Peyer's patch (tissue), 4 donors: ENCODE measurements at places on chromosomes 11 and 22. TPM values are rescaled to one million over a fixed set of nuclear protein-coding genes. Genes with fewer than 3 reads are reported as not detected.

- no peak overlapping the region for H3K4me3 ChIP-seq
- no peak for DNase-seq
- no peaks in the 10 kb centered on the region for H3K36me3 ChIP-seq
- H3K27me3 ChIP-seq = no peaks in the 10 kb centered on the region
Measured at GRCh38 chr11:116459185-116460045, 313.4 kb downstream of the BUD13 start.

DNA sequence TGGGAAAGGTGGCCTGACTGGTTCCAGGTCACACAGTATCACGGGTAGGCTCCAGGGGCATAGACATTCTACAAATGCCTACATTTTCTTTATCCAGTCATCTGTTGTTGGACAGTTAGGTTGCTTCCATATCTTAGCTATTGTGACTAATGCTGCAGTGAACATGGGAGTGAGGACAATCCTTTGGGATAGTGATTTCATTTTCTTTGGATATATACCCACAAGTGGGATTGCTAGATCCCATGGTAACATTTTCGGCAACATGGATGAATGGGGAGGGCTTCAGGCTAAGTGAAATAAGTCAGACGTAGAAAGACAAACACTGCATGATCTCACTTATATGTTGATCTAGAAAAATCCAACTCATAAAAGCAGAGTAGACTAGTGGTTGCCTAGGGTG, 744.3 kb downstream of the NTM start:
- no peaks in the 10 kb centered on the region for H3K36me3 ChIP-seq
- no peaks in the 10 kb centered on the region for H3K4me1 ChIP-seq

GRCh38 chr11:74321487-74322188, 10.2 kb upstream of the P4HA3 start:
- H3K27ac ChIP-seq = no peak overlapping the region
- H3K27me3 ChIP-seq = no peaks in the 10 kb centered on the region
- H3K4me1 ChIP-seq = no peaks in the 10 kb centered on the region
- DNase-seq = no peak

- peaks cover 7% of the 10 kb centered on the region for H3K4me1 ChIP-seq
- no peaks in the 10 kb centered on the region for H3K27me3 ChIP-seq
- no peak overlapping the region for H3K27ac ChIP-seq
- no peaks in the 10 kb centered on the region for H3K36me3 ChIP-seq
Measured at GRCh38 chr22:42340829-42341383, 70.5 kb upstream of the TCF20 start.

DNA sequence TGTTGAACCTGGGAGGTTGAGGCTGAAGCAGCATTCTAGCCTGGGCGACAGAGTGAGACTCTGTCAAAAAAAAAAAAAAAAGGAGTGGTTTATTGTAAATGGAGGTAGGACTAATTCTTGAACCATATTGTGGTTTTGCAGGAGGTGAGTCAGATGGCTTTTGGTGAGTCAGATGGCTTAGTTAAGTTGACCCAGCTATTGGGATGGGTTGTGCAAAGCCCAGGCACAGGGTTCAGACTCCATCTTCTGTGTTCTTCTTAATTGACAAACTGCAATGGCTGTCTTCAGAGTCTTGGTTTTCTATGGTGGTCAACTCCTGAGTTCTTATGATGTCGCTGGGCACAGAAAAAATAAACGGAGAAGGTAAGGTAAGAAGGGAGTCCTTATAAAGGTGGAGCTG, 182.7 kb downstream of the ADAMTS15 start:
- H3K36me3 ChIP-seq = no peaks in the 10 kb centered on the region
- no peaks in the 10 kb centered on the region for H3K27me3 ChIP-seq
- H3K4me1 ChIP-seq = no peaks in the 10 kb centered on the region
- DNase-seq = no peak
- no peak overlapping the region for H3K27ac ChIP-seq
- no peak overlapping the region for H3K4me3 ChIP-seq

- H3K4me1 ChIP-seq = no peaks in the 10 kb centered on the region
- H3K27ac ChIP-seq = no peak overlapping the region
- no peak for DNase-seq
- no peak overlapping the region for H3K4me3 ChIP-seq
Measured at GRCh38 chr11:84558085-84558905, 1068.8 kb downstream of the DLG2 start.

DNA sequence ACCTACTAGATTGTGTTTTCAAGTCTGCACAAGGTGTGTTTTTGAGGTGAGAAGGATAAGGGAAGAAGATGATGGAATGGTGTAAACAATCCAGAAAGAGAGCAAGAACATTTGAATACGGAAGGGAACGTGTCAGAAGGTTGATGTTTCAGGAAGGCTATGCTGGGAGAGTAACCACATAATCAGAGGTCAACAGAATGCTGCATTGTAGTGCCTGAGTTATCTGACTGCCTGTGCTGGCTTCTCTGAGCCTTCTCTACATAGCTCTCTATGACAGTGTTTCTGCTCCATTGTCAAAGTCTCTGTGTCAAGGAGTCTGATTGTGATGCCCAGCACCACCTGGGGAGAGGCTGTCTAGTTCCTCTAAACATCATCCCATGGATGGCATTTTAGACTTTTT, 74.1 kb downstream of the CYB5R2 start:
- DNase-seq = no peak
- no peak overlapping the region for H3K27ac ChIP-seq
- H3K27me3 ChIP-seq = no peaks in the 10 kb centered on the region
- peaks cover 3% of the 10 kb centered on the region for H3K4me1 ChIP-seq
- no peak overlapping the region for H3K4me3 ChIP-seq

The NUMA1 gene
- total RNA-seq = 418 TPM

The HTR3B gene
- 0.76 TPM for total RNA-seq

The FZD4 gene
- 11.6 TPM for total RNA-seq

DNA sequence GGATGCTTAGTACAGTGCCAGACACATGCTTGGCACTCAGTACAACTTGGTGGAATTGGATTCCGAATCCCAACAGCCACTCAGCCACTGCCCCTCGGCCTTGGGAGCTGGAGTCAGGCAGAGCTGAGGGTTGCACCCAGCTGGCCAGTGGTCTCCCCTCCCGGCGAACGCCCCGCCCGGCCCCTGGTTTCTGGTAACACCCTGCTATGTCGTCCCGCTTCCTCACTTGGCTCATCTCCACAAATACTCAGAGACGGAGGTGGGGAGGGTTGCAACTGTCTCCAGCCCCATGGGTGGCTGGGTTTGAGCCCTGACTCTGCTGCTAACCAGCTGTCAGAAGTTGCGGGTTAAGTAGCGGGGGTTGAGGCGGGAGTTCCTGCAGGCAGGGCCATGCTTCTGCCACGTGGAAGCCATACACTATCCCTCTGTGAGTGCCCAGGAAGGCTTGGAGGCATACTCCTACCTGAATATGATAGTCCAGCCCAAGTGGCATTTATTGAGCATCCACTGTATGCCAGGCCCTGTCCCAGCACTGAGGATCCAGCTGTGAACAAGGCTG, 67.1 kb downstream of the GRIK4 start:
- H3K27me3 ChIP-seq = no peaks in the 10 kb centered on the region
- no peak overlapping the region for H3K27ac ChIP-seq
- no peaks in the 10 kb centered on the region for H3K4me1 ChIP-seq
- H3K4me3 ChIP-seq = no peak overlapping the region
- H3K36me3 ChIP-seq = no peaks in the 10 kb centered on the region

The SCGB1D2 gene
- not detected for total RNA-seq

DNA sequence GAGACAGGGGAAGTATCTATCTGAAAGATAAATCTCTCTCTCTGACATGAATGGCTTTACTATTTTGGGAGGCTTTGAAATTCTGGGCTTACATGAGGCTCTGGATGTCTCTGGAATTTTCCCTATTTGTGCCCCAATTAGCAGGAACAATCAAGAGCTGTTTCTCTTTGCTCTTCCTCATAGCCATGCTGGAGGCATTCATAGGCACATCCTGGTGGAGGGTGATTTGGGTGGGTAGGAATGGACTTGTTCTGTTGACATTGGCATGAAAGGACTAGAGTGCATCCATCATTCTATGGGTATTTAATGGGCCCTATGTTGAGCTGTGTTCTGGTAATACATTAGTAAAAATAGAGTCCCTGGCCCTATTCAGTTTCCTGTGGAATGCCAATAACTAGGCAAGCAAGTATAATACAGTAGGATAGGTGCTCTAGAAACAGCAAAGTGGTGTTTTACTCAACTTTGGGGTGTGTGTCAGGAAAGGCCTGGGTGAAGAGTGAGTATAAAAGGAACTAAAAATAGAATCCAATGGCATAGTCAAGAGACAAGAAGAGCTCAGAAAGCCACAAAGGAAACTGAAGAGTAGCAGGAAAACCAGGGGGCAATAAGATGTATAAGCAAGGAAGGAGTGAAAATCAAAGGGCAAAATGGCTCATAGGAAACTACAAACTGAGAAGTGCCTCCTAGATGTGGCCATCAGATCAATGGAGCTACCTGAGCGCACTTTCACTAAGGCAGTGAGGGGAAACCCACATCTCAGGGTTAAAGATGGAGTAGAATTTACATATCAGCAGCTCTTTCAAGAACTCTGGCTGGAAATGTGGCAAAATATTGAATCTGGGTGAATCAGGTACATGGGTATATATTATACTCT, 45.0 kb downstream of the CWC15 start:
- H3K27me3 ChIP-seq = no peaks in the 10 kb centered on the region
- no peaks in the 10 kb centered on the region for H3K36me3 ChIP-seq
- no peak for DNase-seq
- H3K4me3 ChIP-seq = no peak overlapping the region
- H3K4me1 ChIP-seq = no peaks in the 10 kb centered on the region

GRCh38 chr22:32106930-32107329, 52.2 kb downstream of the C22orf42 start:
- no peaks in the 10 kb centered on the region for H3K4me1 ChIP-seq
- no peak overlapping the region for H3K27ac ChIP-seq
- H3K4me3 ChIP-seq = no peak overlapping the region
- no peaks in the 10 kb centered on the region for H3K27me3 ChIP-seq

- H3K36me3 ChIP-seq = no peaks in the 10 kb centered on the region
- no peaks in the 10 kb centered on the region for H3K27me3 ChIP-seq
- no peak overlapping the region for H3K27ac ChIP-seq
- H3K4me1 ChIP-seq = no peaks in the 10 kb centered on the region
- DNase-seq = no peak
- H3K4me3 ChIP-seq = no peak overlapping the region
Measured at GRCh38 chr22:48803171-48803947, 1024.3 kb downstream of the BRD1 start.

GRCh38 chr11:92605667-92606066, 363.8 kb upstream of the MTNR1B start:
- H3K4me3 ChIP-seq = no peak overlapping the region
- no peak for DNase-seq
- H3K27me3 ChIP-seq = no peaks in the 10 kb centered on the region
- H3K36me3 ChIP-seq = no peaks in the 10 kb centered on the region

The PAX6 gene
- not detected for total RNA-seq

The PLAAT4 gene
- 80.0 TPM for total RNA-seq
